WTC11 (cell line): ENCODE measurements at places on chromosomes 5 and 9. TPM values are rescaled to one million over a fixed set of nuclear protein-coding genes. Genes with fewer than 3 reads are reported as not detected.

- DNase-seq = no peak
These were observed 30.6 kb downstream of the SPACA9 start for GRCh38 chr9:132909311-132909710.

- DNase-seq = no peak
These were observed 447 bp downstream of the UBLCP1 start for GRCh38 chr5:159263569-159263905.

DNA sequence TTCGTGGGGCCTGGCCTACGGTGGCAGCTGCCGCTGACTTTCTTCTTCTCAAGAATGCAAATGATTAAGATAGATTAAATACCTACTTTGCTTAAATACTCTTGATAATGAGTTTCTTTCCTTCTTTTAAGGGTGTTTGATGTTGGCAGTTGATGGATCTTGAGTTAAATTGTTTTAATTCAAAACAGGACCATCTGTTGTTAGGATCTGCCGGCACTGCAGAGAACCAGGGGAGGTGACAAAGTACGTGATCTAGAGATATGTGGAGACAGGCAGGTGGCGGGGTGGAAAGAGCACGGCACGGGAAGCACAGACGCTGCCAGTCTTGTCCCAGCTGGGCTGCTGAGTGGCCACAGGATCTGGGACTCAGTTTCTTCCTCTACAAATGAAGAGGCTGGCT lies 37.9 kb downstream of the MED27 start:
- DNase-seq = no peak

GRCh38 chr9:100397529-100398266 lies 29.2 kb upstream of the MSANTD3 start:
- no peak for DNase-seq

Gene OR13C3
- not detected in 3 replicates for total RNA-seq

- no peak for DNase-seq
These were observed 43.6 kb upstream of the CACNA1B start for GRCh38 chr9:137833721-137834613.

DNA sequence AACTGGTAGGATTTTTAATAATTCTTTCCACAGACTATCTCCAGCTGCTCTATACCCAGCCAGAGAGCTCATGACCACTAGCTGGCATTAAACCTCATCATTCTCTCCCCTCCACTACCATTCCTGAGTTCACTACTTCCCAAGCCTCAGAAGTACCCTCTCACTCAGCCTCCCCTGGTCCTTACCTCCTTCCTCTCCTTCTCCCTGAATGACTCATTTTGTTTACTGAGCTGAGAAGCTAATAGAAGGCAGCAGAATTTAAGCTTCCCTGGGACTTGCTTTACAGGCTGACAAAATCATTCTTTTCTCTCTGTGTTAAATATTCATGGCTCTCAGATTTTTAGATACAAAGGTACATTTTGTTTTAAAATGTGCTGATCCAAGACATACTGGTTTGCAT lies 305.4 kb downstream of the TLR4 start:
- DNase-seq = no peak

GRCh38 chr9:36942891-36943290 lies 91.2 kb downstream of the PAX5 start:
- no peak for DNase-seq

DNA sequence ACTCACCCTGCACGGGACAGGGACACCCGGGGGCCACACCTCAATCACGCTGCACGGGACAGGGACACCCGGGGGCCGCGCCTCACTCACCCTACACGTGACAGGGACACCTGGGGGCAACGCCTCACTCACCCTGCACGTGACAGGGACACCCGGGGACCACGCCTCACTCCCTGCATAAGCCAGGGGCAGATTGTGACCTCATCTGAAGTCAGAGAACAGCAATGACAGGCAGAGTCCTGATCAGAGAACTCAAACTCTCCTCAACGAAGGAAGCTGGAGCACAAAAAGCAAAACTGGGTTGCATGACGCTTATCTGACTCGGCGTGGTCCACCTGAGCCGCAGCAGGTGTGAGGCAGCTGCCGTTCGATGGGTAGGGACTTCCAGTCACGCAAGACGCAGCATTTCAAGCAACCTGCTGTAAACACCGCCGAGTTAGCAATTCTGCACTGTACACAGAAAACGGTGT lies 3.2 kb downstream of the TERT start:
- no peak for DNase-seq

- no peak for DNase-seq
These were observed 32.3 kb downstream of the CNTRL start for GRCh38 chr9:121107029-121107428.

GRCh38 chr5:179227229-179227579 lies 118.1 kb downstream of the ADAMTS2 start:
- DNase-seq = peak; percentile 9

DNA sequence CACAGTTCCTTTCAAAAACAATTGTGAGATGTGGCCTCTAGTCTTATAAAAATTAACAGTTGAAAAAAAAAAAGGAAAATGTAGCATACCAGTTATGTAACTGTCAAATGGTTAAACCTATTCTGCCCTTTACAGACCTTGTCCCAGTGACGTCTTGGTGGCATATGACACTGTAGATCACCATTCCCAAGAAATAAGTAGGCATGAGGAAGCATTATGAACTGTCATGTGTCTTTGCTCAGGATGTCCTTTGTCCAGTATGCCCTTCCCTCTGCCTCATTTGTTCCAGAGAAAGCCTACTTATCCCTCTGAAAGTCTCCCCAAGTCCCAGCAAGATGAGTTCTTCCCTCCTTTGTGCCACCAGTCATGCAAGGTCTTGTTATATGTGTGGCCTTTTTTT lies 63.2 kb downstream of the PAM start:
- no peak for DNase-seq

DNA sequence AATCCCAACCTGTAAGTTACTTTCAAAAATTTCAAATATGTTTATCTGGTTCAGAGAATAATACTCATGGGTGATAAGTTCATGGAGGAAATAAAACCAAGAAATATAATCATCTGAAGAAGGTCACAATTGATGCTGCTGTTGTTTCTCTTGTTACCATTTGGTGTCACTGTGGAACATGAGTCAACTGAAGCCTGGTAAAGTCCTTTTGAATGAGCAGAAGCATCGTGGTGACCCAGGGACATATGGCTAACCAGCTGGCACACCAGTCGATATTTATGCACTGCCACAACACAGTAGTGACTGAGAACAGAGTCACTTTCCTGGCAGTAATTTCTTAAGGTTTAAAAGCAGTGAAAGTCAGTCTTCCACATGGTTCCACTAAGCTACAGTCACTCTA lies 612.9 kb upstream of the TLE4 start:
- DNase-seq = no peak

DNA sequence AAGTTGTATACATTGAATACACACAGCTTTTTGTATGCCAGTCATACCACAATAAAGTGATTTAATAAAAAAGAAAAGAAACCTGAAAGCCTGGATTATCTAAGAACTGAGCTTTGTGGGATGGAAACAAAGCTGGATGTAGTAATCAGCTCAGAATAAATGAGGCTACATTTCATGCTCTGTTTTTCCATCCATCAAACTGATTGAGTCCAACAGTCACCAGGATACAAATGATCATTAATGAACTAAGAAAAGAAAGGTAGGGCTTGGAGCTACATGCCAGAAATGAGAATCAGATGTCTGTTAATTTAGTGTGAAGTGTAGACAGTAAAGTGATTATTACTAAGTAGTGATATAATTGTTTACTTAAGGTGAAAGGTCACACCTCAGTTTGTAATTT lies 109.8 kb upstream of the TARS1 start:
- DNase-seq = no peak

- no peak for DNase-seq
These were observed 60.5 kb downstream of the MAP1B start for GRCh38 chr5:72167804-72168203.

DNA sequence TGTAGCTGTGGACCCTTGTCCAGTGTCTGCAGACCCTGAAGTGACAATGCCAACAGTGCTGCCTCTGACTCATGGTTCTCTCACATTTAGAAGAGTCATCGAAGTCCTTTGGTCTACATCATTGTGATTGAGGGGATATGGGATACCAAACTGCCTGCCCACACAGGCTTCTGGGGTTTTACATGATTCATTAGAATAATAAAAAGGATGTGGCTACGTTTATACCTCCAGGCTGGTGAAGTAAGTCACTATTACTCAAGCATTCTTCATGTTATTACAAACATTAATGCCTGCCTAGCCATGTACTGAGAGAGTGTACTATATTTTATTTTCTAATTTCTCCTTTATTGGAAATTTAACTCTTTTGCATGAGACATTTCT lies 365.7 kb downstream of the SPATA31D1 start:
- no peak for DNase-seq

GRCh38 chr5:180600554-180601041 lies 9.3 kb upstream of the SCGB3A1 start:
- peak; percentile 8 for DNase-seq

- DNase-seq = no peak
These were observed 39.3 kb downstream of the B4GALT1 start for GRCh38 chr9:33127881-33128280.

Gene RGP1
- 29.7 to 30.0 TPM (median 30.0 TPM) in 3 replicates for total RNA-seq

- DNase-seq = no peak
These were observed 87.9 kb upstream of the IFNK start for GRCh38 chr9:27436234-27436633.

DNA sequence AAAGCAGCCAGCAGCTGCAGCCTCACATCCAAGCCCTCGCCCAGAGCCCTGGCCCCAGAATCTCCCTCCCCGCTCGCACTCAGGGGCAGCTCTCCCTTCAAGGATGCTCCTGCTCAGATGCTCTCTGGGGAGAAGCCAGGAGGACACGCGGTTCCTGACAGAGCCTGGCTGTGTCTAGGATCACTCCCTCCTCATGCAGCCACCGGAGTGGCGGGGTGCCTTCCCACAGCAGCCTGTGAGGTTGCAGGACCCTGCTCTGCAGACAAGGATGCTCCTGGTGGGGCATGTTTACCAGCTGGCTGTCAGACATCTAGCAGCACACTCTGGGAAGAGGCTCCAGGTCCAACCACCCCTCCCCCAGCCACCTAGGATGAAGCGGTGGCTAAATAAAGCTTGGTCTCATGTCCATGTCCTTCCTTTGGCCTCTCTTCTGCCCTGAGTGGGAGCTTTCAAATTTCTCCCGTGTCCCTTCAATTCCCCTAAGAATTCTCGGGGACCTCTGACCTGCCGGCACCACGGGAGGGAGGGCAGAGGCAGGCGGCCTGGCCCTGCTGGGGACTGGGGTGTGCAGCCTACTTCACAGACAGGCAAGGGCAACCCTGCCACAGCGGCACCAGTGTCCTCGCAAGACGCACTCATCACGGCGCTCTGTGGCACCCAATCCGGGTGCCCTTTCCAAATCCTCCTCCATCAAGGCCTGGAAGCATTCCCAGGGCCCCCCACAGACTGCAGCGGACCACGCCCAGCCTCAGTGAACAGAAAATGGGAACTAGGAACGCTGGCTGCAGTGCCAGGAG lies 88.3 kb upstream of the SARDH start:
- DNase-seq = no peak

Gene SETX
- 26.0 to 30.1 TPM (median 26.7 TPM) in 3 replicates for total RNA-seq

Gene KIF27
- 3.9 to 5.7 TPM (median 5.4 TPM) in 3 replicates for total RNA-seq

- DNase-seq = no peak
These were observed 674.0 kb downstream of the DMRTA1 start for GRCh38 chr9:23120630-23121029.

GRCh38 chr5:81006947-81007636 lies 46.9 kb downstream of the RASGRF2 start:
- DNase-seq = no peak

GRCh38 chr5:177098470-177099141 lies 11.9 kb downstream of the FGFR4 start:
- no peak for DNase-seq

GRCh38 chr9:134068744-134069479 lies 1.1 kb upstream of the BRD3 start:
- no peak for DNase-seq

DNA sequence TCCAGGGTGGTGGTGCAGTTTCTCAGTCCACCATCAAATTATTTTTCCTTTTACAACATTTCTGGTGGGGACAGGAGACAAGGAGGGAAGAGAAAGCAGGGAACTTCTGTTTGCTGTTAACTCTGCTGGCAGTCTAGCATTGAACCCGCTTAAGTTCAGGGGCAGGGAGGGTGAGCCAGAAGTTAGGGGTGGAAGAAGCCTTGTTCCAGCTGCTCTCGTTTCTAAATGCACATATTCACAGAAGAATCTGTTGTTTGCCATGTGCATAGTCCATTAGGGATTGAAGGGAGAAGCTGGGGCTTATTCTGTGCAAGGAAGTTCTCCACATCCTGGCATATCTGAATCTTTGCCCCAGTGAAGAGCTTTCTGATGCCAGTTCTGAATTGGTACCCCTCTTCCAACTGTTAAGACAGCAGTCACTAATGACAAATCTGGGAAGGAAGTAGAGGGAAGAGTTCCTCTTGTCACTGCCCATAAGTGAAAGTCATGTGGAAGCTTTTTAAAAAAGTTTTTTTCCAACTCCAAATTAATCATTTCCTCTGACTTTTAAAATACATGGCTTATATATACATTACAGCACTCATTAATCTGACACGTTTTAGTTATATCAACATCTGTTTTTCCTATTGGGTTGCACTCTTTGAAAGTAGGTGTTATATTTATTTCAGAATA lies 32.6 kb upstream of the ACOT12 start:
- DNase-seq = no peak

GRCh38 chr5:156396063-156396829 lies 69.3 kb downstream of the SGCD start:
- DNase-seq = no peak

DNA sequence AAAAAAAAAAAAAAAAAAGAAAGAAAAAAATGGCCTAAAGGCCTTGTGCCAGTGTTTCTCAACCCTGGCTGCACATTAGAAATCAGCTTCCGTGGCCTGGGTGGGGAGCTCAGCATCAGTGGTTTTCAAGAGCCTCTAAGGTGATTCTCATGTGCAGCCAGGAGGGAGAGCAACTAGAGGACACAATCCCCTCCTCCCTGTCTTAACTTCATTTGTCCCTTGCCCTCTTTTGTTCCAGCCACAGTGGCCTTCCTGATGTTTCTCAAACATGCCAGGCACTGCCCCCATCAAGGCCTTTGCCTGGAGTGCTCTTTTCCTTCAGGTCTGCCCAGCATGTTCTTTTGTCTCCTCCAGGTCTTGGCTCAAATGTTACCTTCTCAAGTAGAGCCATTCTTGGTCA lies 42.4 kb downstream of the HOMER1 start:
- no peak for DNase-seq

Gene CSF2
- 0.25 TPM in 1 of 3 replicates, not detected in the others for total RNA-seq

DNA sequence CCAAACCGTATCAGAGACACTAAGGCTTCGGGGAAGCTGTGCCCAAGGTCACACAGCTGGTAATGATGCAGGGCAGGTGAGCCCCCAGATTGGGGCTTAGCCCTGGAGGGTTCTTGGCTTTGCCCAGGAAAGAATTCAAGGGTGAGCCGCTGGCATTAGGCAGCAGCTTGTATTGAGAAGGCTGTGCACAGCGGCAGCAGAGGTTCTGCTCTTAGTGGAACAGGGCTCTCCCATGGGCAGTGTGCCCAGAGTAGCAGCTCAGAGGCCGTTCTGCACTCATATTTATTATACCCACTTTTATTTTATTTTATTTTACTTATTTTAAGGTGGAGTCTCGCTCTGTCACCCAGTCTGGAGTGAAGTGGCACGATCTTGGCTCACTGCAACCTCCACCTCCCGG lies 85.8 kb upstream of the IER5L start:
- DNase-seq = no peak

Gene TAF11L10
- total RNA-seq = not detected in 3 replicates

- DNase-seq = no peak
These were observed 43.3 kb upstream of the CEP72 start for GRCh38 chr5:568809-569208.

Gene IL31RA
- 0.18 TPM in 1 of 3 replicates, not detected in the others for total RNA-seq

Gene GPX3
- 24.5 to 26.9 TPM (median 26.2 TPM) in 3 replicates for total RNA-seq

GRCh38 chr5:114581136-114581535 lies 219.3 kb downstream of the KCNN2 start:
- no peak for DNase-seq

GRCh38 chr5:132459031-132459982 lies 31.3 kb downstream of the IRF1 start:
- no peak for DNase-seq

Gene LPAR1
- total RNA-seq = 3.3 to 4.9 TPM (median 4.0 TPM) in 3 replicates
